ENCODE measurements at places on chromosomes 11 and 22.

DNA sequence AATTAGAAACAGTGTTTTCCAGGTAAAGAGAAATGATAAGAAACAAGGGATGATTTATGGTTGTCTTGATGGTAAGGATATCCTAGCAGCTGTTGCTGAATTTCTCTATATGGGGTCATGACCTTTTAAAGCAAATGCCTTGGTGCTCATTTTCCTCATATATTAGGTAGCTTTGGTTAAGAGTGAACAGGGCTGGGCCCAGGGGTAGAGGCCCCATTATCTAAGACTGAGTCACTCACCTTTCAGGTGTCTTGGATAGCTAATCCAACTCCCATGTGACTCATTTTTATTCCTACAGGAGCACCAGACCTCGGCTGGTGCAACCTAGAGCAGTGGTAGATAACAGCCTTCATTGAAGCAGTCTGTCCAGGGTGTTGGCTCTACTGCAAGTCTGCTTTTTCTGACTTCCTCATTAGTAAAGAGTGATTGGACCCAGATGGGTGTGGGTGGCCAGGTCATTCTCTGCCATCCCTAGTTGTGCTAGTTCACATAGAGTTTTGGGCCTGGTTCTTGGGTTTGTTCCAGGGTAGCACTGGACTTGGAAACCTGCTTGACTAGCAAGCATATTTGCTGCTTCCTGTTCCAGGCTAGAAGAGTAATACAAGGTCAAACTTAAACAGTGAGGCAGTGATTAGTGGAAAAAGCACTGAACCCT, 37.4 kb downstream of the CTNND1 start:
- DNase-seq, result no peak
- H3K36me3 ChIP-seq, result peaks cover 32% of the 10 kb centered on the region
- H3K4me1 ChIP-seq, result peaks cover 26% of the 10 kb centered on the region
- H3K27me3 ChIP-seq, result no peaks in the 10 kb centered on the region
- H3K4me3 ChIP-seq, result no peak overlapping the region

DNA sequence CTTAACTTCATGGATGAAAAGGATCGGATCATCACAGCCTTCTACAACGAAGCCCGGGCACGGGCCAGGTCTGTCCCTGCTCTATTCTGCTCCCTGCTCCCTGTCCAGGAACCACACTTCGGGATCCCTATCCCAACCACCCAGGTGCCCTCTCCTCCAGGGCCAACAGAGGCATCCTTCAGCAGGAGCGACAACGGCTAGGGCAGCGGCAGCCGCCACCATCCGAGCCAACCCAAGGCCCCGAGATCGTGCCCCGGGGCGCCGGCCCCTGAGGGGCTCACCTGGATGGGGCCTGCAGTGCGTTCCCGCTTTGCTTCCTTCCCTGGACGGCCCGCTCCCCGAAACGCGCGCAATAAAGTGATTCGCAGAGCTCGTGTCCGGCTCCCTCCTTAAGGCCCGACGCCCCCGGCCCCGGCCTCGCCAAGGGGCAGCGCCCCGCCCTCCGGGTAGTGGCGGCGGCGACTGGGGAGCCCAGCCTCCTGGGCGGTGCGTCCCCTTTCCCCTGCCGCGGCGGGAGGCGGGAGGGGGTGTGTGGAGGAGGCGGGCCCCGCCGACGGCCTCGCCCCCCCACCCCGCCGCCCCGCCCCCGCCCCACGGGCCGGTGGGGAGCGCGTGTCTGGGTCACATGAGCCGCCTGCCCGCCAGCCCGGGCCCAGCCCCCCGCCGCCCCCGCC, at the start of gene VEGFB:
VEGFB (plus strand) TSS at position 672 of the 674 bp plus-strand sequence. CDS start 250 bp downstream, outside the sequence.
- no peaks in the 10 kb centered on the region for H3K27me3 ChIP-seq
- peak; percentile 82 for DNase-seq
- peak within 1 kb of the TSS; percentile 88 for H3K4me3 ChIP-seq
- H3K36me3 ChIP-seq, result peaks cover 40% of the 10 kb centered on the region
- peaks cover 52% of the 10 kb centered on the region for H3K4me1 ChIP-seq
- peak within 1 kb of the TSS; percentile 88 for H3K27ac ChIP-seq

- H3K27ac ChIP-seq, result no peak overlapping the region
- H3K4me1 ChIP-seq, result peaks cover 45% of the 10 kb centered on the region
- H3K36me3 ChIP-seq, result peaks cover 31% of the 10 kb centered on the region
- DNase-seq, result no peak
- H3K4me3 ChIP-seq, result no peak overlapping the region
These were observed 6.6 kb downstream of the KLHL22 start for GRCh38 chr22:20488946-20489345.

DNA sequence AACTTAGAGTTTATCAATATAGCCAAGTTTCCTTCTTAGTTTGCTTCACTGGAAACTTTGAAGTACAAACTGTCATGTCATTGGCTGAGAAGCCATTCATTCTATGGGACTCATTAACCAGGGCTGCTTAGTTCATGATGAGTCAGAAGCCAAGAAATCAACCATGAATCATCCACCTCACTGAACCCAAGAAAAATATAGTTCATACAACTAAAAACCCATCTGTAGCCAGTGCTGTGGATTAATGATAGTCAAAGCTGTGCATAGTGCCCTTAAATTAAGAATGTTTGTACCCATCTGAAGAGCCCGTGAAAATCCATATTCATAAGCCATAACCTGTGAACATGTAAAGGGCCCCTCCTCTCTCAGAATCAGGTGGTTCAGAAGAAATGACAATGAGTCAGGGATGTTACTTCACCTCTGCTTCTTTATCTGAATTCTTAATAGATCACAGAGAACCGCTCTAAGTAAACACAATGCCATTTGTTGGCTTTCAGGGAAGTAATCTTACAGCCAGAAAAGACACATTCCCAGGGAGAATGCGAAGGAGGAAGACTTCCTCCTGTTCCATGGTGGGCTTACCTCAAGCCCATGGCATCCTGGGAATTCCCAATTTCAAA, 25.4 kb downstream of the MMP20 start:
- DNase-seq, result no peak
- H3K27me3 ChIP-seq, result peaks cover 2% of the 10 kb centered on the region
- peak overlapping the region; percentile 95 for H3K27ac ChIP-seq
- H3K4me3 ChIP-seq, result peak overlapping the region; percentile 36

- no peak overlapping the region for H3K4me3 ChIP-seq
- peak overlapping the region; percentile 56 for H3K27ac ChIP-seq
- DNase-seq, result no peak
- peaks cover 53% of the 10 kb centered on the region for H3K36me3 ChIP-seq
- H3K27me3 ChIP-seq, result no peaks in the 10 kb centered on the region
These were observed 16.4 kb downstream of the PRR5 start for GRCh38 chr22:44718418-44718817.

Data from activated T-cell treated with anti-CD3 and anti-CD28 coated beads, Interleukin-2, amount 50 U/mL, for 24 hours (primary cell).